HepG2 (cell line): ENCODE measurements at places on chromosomes 16 and 17. TPM values are rescaled to one million over a fixed set of nuclear protein-coding genes. Genes with fewer than 3 reads are reported as not detected.

GRCh38 chr16:72848759-72849664 lies 198.9 kb downstream of the ZFHX3 start:
- H3K4me3 ChIP-seq: no peak overlapping the region
- H3K27ac ChIP-seq: no peak overlapping the region
- H3K36me3 ChIP-seq: peaks cover 40% of the 10 kb centered on the region

SLC16A5 gene
- total RNA-seq: 0.42 and 0.69 TPM in 2 replicates

DNA sequence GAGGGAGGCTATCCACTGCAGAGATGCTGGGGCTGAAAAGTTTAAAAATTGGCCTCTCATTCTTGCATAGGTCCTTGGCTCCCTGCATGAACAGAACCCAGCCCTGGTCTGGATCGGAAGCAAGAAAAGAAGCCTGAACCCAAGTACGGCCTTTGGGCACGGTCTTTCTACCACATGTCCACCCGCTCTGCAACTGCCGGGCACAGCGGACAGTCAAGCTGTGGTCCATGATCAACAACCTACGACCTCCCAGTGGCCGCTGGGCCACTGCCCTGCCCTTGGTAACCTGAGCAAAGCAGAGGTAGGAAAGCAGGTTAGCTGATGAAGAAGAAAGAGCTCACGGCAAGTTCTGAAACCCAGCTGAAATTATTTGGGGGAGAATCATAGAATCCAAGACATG lies 3.6 kb downstream of the ABCC12 start:
- H3K36me3 ChIP-seq: no peaks in the 10 kb centered on the region
- no peak overlapping the region for H3K4me3 ChIP-seq
- no peak overlapping the region for H3K27ac ChIP-seq
- peaks cover 8% of the 10 kb centered on the region for H3K4me1 ChIP-seq

GRCh38 chr17:35775583-35775982 lies 14.9 kb downstream of the C17orf50 start:
- H3K4me3 ChIP-seq: no peak overlapping the region
- H3K27me3 ChIP-seq: peaks cover 55% of the 10 kb centered on the region; the same call in 2 of the 3 replicates
- no peak overlapping the region for H3K27ac ChIP-seq
- H3K4me1 ChIP-seq: no peaks in the 10 kb centered on the region
- no peaks in the 10 kb centered on the region for H3K36me3 ChIP-seq
- no peak for DNase-seq

GRCh38 chr17:81583589-81584342 lies 31.6 kb upstream of the FAAP100 start:
- DNase-seq: peak; percentile 59
- H3K4me3 ChIP-seq: no peak overlapping the region
- peaks cover 18% of the 10 kb centered on the region for H3K4me1 ChIP-seq
- peaks cover 72% of the 10 kb centered on the region for H3K36me3 ChIP-seq
- H3K27me3 ChIP-seq: no peaks in the 10 kb centered on the region

DNA sequence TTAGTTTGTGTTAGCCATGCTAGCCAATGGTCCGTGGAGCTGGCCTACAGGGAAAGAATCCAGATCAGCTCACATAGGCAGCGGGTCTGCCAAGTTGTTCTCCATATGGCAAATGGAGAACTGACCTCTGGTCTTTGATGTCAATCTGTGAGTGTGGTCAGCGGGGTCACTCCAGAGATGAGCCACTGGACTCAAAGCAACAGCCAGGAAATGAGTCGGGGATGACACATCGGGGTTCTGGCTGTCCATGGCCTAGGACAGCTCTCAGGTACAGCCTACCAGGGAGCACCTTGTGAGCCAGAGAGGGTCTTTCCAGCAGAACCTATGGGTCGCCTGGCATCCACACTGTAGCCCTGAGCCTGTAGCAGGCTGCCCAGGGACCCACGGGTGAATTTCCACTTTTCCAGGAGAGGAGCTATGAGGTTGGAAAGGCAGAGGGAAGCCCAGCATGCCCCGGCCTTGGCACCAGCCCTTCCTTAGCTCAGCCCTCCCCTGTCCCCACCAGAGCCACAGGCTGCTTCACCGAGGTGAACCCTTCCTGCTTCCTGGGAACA lies 203.0 kb upstream of the TNRC6C start:
- H3K27ac ChIP-seq: no peak overlapping the region
- H3K4me1 ChIP-seq: no peaks in the 10 kb centered on the region
- DNase-seq: no peak
- no peak overlapping the region for H3K4me3 ChIP-seq
- peaks cover 12% of the 10 kb centered on the region; the same call in 1 of the 2 replicates for H3K27me3 ChIP-seq
- H3K36me3 ChIP-seq: no peaks in the 10 kb centered on the region

DNA sequence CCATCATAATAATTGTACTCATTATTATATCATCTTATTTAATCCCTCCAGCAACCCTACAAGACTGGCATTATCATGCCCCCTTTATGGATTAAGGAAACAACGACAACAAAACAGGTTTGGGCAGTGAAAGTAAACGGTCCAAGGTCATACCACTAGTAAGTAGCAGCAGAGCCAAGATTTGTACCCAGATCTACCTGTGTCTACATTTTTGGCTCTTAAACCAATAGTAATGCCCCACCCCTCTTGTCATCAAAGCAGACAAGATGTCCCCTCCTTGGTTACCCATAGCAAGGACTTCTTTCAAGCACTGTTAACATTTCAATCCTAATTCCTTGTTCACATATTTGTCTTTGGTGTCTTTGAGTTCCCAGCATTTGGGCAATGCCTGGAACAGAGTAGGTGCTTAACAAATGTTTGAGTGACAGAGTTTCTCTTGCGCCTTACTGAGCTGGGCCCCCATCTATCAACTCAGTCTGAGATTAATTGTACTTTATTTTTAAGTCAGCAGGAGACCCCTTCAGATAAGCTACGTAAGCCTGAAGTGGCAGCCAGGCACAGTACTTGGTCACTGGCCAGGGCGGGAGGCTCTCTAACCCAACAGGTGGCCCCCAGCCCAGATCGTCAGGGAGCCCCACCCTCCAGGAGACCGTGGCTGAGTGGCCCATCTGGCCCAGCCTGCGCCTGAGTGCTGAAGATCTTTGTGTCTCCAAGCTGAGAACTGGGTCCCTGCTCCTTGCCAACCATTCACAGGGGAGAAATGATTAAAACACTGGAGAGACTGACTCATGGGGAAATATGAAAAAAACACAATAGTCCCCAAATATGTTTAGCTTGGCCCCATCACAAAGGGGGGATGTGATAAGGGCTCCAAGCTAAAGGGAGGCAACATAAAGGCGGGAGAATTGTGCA lies 75.8 kb downstream of the AXIN2 start:
- DNase-seq: no peak
- H3K4me3 ChIP-seq: no peak overlapping the region
- peaks cover 3% of the 10 kb centered on the region; the same call in 1 of the 3 replicates for H3K27me3 ChIP-seq
- no peaks in the 10 kb centered on the region for H3K36me3 ChIP-seq
- no peak overlapping the region for H3K27ac ChIP-seq
- peaks cover 10% of the 10 kb centered on the region for H3K4me1 ChIP-seq

- H3K27ac ChIP-seq: no peak overlapping the region
Observed at GRCh38 chr16:87093804-87094555, 223.2 kb downstream of the C16orf95 start.

FGF11 gene
- total RNA-seq: 0.20 and 0.55 TPM in 2 replicates

GRCh38 chr16:75429621-75430403 lies 3.5 kb downstream of the CFDP1 start:
- no peak for DNase-seq
- no peak overlapping the region for H3K4me3 ChIP-seq

ZNF385C gene
- total RNA-seq: 2.3 TPM in 2 replicates

- H3K4me3 ChIP-seq: no peak overlapping the region
- H3K27me3 ChIP-seq: peaks cover 40% of the 10 kb centered on the region; the same call in 2 of the 3 replicates
- H3K27ac ChIP-seq: no peak overlapping the region
- no peaks in the 10 kb centered on the region for H3K36me3 ChIP-seq
- DNase-seq: no peak
Observed at GRCh38 chr16:77289331-77289809, 90.2 kb downstream of the SYCE1L start.

CORO6 gene
- 0.42 TPM in 1 of 2 replicates, not detected in the other for total RNA-seq

DNA sequence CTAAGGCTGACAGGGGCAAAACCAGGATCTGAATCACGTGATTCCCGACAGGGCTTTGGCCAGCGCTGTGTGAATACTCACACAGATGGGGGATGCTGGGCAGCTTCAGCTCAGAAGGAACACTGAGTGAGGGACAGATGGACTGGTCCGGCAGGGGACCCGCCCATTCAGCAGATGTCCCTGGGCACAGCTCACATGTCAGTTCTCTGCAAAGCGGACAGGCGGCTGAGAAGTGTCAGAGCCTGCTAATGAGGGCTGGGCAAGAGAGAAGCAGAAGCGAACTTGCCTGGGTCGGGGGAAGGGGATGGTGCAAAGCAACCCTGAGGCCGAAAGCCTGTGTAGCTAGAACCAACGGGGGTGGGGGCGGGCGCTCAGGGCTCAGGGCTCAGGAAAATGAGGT lies 11.9 kb upstream of the GLIS2 start:
- H3K27ac ChIP-seq: no peak overlapping the region
- no peaks in the 10 kb centered on the region for H3K36me3 ChIP-seq
- peaks cover 9% of the 10 kb centered on the region; the same call in 1 of the 3 replicates for H3K27me3 ChIP-seq
- no peak overlapping the region for H3K4me3 ChIP-seq

DNA sequence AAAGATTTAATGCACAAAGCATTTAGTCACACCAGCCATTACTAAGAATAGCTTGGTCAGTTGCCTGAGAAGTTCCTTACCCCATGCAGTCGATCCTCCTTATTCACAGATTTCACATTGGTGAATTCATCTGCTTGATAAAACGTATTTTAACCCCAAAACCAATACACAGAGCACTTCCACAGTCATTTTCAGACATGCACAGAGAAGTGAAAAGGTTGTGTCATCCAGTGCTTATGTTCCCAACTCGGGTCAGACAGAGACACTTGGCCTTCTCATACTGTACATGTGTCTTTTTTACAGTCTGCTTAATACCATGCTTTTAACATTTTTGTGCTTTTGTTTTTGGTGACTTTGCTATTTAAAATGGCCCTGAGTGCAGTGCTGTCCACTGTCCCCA lies 219.7 kb downstream of the SPECC1 start:
- H3K4me3 ChIP-seq: no peak overlapping the region
- no peaks in the 10 kb centered on the region for H3K36me3 ChIP-seq
- no peak overlapping the region for H3K27ac ChIP-seq
- DNase-seq: no peak
- no peaks in the 10 kb centered on the region for H3K27me3 ChIP-seq

DNA sequence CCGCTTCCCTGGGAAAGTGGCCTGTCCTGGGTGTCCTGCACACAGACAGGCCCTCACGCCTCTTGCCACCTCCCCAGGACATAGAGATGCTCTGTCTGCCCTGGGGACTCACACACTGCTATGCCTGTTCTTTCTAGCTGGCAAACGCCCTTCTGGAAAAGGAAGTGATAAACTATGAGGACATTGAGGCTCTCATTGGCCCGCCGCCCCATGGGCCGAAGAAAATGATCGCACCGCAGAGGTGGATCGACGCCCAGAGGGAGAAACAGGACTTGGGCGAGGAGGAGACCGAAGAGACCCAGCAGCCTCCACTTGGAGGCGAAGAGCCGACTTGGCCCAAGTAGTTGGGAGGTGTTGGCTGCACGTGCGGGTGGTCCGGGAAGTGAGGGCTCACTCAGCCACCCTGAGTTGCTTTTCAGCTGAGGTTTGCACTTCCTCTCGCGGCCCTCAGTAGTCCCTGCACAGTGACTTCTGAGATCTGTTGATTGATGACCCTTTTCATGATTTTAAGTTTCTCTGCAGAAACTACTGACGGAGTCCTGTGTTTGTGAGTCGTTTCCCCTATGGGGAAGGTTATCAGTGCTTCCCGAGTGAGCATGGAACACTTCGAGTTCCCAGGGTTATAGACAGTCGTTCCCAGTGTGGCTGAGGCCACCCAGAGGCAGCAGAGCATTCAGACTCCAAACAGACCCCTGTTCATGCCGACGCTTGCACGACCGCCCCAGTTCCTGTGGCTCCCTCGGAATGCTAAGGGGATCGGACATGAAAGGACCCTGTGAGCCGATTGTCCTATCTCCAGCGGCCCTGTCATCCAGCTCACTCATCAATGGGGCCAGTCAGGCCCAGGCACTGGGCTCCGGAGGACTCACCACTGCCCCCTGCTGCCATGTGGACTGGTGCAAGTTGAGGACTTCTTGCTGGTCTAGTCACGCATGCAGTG lies 3.5 kb upstream of the RPL13 start:
- H3K27me3 ChIP-seq: no peaks in the 10 kb centered on the region
- DNase-seq: peak; percentile 90
- H3K36me3 ChIP-seq: peaks cover 39% of the 10 kb centered on the region
- no peak overlapping the region for H3K4me3 ChIP-seq
